ENCODE measurements at places on chromosomes 7 and 10. TPM values are rescaled to one million over a fixed set of nuclear protein-coding genes. Genes with fewer than 3 reads are reported as not detected.

Gene UBN2
- 12.9 TPM for total RNA-seq

Gene TRDMT1
- total RNA-seq, result 4.6 TPM

Gene ADCYAP1R1
- 7.7 TPM for total RNA-seq

Gene TEX36
- total RNA-seq, result not detected

Gene PDE6C
- total RNA-seq, result not detected

Gene SLC13A1
- total RNA-seq, result not detected

Gene EPO
- total RNA-seq, result not detected

Gene PIP4K2A
- 12.5 TPM for total RNA-seq

Gene ZNF467
- total RNA-seq, result 3.3 TPM

Gene ANKRD61
- 0.25 TPM for total RNA-seq

Gene ELFN1
- 3.8 TPM for total RNA-seq

Gene PLAC9
- 20.6 TPM for total RNA-seq

Gene PRSS37
- total RNA-seq, result not detected

Gene PRR15
- total RNA-seq, result 7.0 TPM

Gene NCF1
- 0.76 TPM for total RNA-seq

Gene PTPRN2
- 1.5 TPM for total RNA-seq

Gene PTF1A
- total RNA-seq, result not detected

Gene LOXL4
- 2.1 TPM for total RNA-seq

Gene CTAGE8
- not detected for total RNA-seq

Measured in heart left ventricle (tissue), 16 donors.